Activated naive CD8-positive, alpha-beta T cell treated with anti-CD3 and anti-CD28 coated beads, Interleukin-2, amount 50 U/mL, for 24 hours (primary cell): ENCODE measurements at places on chromosomes 3 and 15.

GRCh38 chr3:123733341-123733740, 148.5 kb upstream of the HACD2 start:
- DNase-seq, result no peak
- no peaks in the 10 kb centered on the region for H3K36me3 ChIP-seq
- no peaks in the 10 kb centered on the region for H3K4me1 ChIP-seq
- H3K27ac ChIP-seq, result no peak overlapping the region
- H3K27me3 ChIP-seq, result peaks cover 2% of the 10 kb centered on the region

- peaks cover 12% of the 10 kb centered on the region for H3K4me1 ChIP-seq
- H3K36me3 ChIP-seq, result no peaks in the 10 kb centered on the region
- DNase-seq, result peak; percentile 50
- peaks cover 42% of the 10 kb centered on the region for H3K27me3 ChIP-seq
- H3K4me3 ChIP-seq, result peak within 1 kb of the TSS; percentile 70
Measured at GRCh38 chr3:138114988-138115971, at the start of gene DZIP1L. Gene DZIP1L, minus strand, starts transcription at chr3:138115608. Its CDS starts 11,637 bp downstream, at chr3:138103971.

DNA sequence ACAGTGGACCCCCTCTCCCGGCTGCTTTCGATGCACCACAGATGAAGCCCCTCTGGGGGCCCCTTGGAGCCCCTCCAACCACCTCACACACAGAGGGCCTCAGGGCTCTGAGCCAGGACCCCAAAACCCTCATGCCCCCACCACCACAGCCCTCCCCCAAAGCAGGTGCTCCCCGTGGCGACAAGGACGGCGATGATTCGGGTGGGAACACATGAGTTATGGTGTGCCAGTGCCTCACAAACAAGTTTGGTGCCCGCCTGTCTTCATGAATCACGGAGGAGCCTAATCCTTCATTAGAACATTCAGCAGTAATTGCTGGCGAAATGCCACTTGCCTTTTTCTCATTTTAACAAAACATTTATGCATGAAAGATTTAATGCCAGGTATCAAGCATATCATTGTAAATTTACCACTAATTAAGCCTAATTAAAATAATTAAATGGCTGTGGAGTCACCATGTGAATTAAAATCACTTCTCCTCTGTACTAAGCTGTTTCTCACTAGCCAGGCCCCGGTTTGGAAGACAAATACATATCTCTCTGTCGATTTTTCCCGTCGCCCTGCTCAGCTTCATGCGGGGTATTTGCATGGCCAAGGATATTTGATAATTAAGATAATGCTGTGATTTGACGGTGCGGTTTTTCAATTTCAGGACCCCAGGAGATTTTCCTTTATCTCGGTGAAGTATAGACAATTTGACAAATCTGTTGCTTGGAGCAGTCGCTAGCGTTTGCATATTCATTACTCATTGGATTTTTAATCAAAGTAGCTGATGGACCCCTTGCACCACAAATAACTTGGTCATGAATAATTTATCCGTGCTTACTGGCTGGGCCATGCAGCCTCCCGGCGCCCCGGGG, 157.0 kb downstream of the TLE3 start:
- no peak for DNase-seq
- no peak overlapping the region for H3K4me3 ChIP-seq
- no peaks in the 10 kb centered on the region for H3K36me3 ChIP-seq
- H3K27ac ChIP-seq, result no peak overlapping the region
- no peaks in the 10 kb centered on the region for H3K27me3 ChIP-seq

DNA sequence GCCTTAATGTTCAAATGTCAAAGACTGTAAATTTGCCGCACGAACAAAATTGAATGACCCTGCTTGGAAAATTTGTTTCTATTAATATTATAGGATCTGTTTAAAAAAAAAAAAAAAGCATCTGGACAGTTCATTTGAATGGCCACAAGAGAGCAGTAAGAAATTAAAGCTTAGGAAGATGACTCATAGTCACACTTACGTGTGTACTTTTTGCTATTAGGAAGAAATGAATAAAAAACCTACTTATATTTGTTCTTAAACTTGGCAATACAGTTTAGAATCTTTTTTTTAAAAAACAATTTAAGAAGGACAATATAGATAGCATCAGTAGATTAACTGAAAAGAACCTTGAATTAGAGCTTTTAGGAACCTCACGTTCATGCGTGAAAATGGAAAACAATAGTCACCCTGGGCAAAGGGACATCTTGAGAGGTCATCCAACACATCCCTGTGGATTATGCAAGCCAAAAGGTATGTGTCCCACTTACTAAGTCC, 621.8 kb downstream of the MECOM start:
- no peaks in the 10 kb centered on the region for H3K27me3 ChIP-seq
- no peaks in the 10 kb centered on the region for H3K36me3 ChIP-seq
- H3K4me3 ChIP-seq, result no peak overlapping the region
- H3K27ac ChIP-seq, result no peak overlapping the region
- DNase-seq, result no peak

DNA sequence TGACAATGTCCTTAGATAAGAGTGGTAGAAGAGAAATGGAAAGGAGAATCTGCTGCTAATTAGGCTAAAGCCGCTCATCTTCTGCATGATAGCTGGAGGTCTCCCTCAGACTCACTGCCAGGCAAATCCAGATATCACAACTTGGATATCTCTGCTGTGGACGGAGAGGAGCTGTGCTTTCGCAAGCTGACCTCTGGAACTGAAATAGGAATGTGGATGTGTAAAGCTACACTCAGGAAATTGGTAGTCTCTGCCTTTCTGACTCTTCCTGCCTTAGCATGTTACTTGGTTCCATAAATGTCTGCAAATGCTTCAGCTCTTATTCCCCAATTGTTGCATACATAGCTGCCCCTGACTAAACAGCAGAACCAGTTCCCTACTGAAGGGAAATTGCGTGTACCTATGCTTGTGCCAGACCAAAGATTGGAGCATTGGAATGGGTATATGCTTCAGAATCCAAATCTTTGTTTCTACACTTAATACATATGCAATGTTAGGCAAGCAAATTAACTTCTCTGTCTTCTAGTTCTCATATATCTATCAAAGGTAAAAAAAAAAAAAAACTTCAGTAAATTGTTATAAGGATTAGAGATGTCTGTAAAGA, 74.7 kb upstream of the ROBO2 start:
- no peak overlapping the region for H3K27ac ChIP-seq
- H3K4me3 ChIP-seq, result no peak overlapping the region
- DNase-seq, result no peak
- no peaks in the 10 kb centered on the region for H3K4me1 ChIP-seq
- H3K27me3 ChIP-seq, result no peaks in the 10 kb centered on the region
- no peaks in the 10 kb centered on the region for H3K36me3 ChIP-seq

GRCh38 chr15:31331389-31331788, 4.8 kb downstream of the KLF13 start:
- H3K4me1 ChIP-seq, result peaks cover 76% of the 10 kb centered on the region
- DNase-seq, result no peak
- H3K27me3 ChIP-seq, result no peaks in the 10 kb centered on the region
- peak overlapping the region; percentile 77 for H3K27ac ChIP-seq
- H3K36me3 ChIP-seq, result peaks cover 12% of the 10 kb centered on the region

DNA sequence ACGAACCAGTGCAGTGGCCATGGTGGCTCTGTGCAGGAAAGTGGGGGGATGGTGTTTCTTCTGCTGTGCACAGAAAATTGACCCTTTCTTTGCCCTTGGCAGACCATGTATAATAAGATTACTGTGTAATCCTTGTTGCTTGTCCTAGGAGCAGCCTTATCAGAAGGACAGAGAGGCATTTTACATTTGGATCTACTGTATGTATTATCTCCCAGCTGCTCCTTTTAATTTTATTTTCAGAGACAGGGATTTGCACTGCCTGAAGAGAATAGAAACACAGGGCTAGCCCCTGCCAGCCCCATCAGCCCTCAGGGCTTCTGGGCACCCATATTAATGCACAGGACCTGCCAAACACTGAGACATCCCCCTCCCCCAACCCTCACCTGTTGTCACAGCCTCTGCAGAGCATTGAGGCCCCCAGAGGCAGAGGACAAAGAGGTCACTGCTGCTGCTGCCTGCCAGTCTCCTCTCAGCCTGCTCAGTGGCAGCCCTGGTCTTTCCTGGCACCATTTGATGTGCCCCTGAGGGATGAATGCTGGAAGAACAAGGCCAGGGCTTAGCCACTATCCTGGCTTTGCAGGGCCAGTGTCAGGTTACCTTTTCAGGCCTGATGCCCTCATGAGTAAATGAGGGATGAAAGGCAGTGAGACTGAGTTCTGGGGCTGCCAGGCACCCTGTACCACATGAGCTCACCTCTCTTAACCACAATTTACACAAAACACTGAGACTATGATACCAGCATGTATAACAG, 533.4 kb downstream of the NTRK3 start:
- H3K4me3 ChIP-seq, result no peak overlapping the region
- no peak overlapping the region for H3K27ac ChIP-seq
- no peaks in the 10 kb centered on the region for H3K4me1 ChIP-seq
- no peaks in the 10 kb centered on the region for H3K36me3 ChIP-seq

DNA sequence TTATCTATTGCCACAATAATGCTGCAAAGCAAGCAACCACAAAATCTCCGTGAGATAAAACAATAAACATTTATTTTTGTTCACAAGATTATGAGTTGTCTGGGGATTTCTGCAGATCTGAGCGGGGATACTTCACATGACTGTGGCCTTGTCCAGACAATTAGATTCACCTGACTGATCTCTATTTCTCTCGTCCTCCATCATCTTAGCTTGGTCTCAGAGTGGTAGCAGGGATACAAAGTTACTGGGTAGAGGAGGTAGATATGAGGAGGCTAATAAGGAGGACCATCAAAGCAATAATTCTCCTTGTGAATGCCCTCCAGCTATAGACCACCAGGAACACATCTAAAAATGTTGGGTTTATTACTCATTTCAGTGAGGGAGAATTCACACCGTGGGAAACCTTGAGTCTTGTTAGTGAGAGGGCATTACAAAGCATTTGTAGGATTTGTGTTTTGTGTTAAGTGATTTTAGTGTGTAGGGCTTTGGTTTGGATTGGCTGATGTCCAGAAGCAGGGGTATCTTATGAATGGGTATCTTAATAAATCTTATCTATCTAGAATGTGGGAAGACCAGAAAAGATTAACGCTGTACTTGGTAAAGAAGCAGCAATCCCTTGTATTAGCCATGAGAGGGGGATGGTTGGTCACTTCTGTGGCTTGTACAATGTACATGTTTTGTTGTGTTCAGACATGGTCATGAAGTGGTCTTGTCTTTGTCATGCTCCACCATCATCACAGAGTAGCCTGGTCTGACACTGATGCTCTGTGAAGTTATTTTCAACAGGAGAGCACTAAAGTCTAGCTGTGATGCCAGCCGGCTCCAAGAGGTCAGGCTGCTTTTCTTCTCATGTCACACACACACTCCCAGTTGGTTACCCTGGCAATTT, 287.6 kb upstream of the STT3B start:
- no peaks in the 10 kb centered on the region for H3K36me3 ChIP-seq
- H3K27me3 ChIP-seq, result no peaks in the 10 kb centered on the region
- H3K4me1 ChIP-seq, result peaks cover 54% of the 10 kb centered on the region
- H3K27ac ChIP-seq, result no peak overlapping the region

DNA sequence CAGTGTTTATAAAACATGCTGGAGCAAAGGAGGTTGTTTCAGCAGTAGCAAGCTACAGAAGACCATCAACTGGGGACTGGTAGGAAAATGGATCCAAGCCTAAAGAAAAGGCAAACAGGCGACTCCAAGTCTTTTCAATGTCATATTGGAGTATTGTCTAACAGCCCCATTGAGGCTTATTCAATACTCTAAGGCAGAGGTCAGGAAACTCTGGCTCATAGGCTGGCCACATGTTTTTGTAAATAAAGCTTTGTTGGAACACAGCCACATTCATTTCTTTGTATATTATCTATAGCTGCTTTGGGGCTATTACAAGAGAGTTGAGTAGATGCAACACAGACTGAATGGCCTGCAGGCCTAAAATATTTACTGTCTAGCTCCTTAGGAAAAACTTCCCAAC, 77.5 kb downstream of the RPL22L1 start:
- no peaks in the 10 kb centered on the region for H3K4me1 ChIP-seq
- H3K27ac ChIP-seq, result no peak overlapping the region
- no peaks in the 10 kb centered on the region for H3K36me3 ChIP-seq
- no peak for DNase-seq
- no peak overlapping the region for H3K4me3 ChIP-seq

GRCh38 chr3:96017556-96017955, 796.8 kb upstream of the EPHA6 start:
- no peak overlapping the region for H3K4me3 ChIP-seq
- H3K36me3 ChIP-seq, result no peaks in the 10 kb centered on the region
- H3K27ac ChIP-seq, result no peak overlapping the region
- H3K4me1 ChIP-seq, result no peaks in the 10 kb centered on the region

- DNase-seq, result no peak
- peaks cover 4% of the 10 kb centered on the region for H3K4me1 ChIP-seq
- H3K27ac ChIP-seq, result no peak overlapping the region
Measured at GRCh38 chr15:40285554-40286011, 2.7 kb upstream of the ANKRD63 start.

GRCh38 chr15:90200534-90201129, 498 bp upstream of the SEMA4B start:
- no peaks in the 10 kb centered on the region for H3K27me3 ChIP-seq
- peak overlapping the region; percentile 82 for H3K4me3 ChIP-seq
- peaks cover 20% of the 10 kb centered on the region for H3K4me1 ChIP-seq
- peak; percentile 20 for DNase-seq
- peak overlapping the region; percentile 52 for H3K27ac ChIP-seq

DNA sequence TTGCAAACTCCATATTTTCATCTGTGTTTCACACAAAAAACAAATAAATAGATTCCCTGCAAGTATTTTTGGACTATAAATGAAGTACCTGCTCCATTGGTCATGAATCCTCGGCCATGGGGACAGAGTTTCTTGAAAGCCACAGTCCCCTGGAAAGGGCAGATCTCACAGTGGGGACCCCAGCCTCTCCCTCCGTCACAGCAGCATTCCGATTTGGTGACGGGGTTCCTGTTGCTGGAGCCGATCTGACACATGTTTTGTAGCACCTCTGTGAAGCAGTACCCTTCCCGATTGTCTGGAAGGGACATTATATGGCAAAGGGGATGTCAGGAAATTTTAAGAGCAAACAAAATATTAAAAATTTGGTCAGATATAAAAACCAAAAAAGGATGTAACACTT, 96.2 kb downstream of the DUT start:
- H3K36me3 ChIP-seq, result no peaks in the 10 kb centered on the region
- DNase-seq, result no peak
- no peak overlapping the region for H3K4me3 ChIP-seq
- H3K27me3 ChIP-seq, result no peaks in the 10 kb centered on the region

- no peak overlapping the region for H3K27ac ChIP-seq
- no peak for DNase-seq
- no peaks in the 10 kb centered on the region for H3K36me3 ChIP-seq
Measured at GRCh38 chr15:35111861-35112260, 26.8 kb upstream of the NANOGP8 start.

- peak overlapping the region; percentile 66 for H3K27ac ChIP-seq
- H3K27me3 ChIP-seq, result no peaks in the 10 kb centered on the region
- H3K4me1 ChIP-seq, result peaks cover 47% of the 10 kb centered on the region
Measured at GRCh38 chr15:55402707-55403106, 5.5 kb downstream of the CCPG1 start.

- no peaks in the 10 kb centered on the region for H3K27me3 ChIP-seq
- H3K4me1 ChIP-seq, result no peaks in the 10 kb centered on the region
- DNase-seq, result no peak
- H3K36me3 ChIP-seq, result no peaks in the 10 kb centered on the region
- H3K4me3 ChIP-seq, result no peak overlapping the region
Measured at GRCh38 chr3:157692468-157692867, 189.3 kb upstream of the VEPH1 start.
